Colonic mucosa (tissue), 4 donors: ENCODE measurements at places on chromosomes 1 and 21.

DNA sequence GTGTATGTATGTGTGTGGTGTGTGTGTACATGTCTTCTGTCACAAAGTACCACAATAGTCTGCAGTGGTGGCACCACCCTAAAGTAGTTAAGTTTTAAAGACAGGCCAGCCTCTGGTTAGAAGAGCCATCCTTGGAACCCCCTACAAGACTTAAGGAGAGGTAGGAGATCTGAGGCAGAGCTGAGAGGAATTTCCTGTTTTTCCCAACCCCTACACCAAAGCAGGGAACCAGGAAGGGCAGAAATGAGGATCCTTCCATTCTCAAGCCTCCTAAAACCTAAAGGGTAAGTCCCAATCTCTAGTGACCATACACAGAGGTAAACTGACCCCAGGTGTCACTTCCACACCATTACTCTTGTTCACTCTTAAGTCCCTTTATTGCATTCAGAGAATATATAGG lies 11.1 kb downstream of the PEA15 start:
- peaks cover 11% of the 10 kb centered on the region for H3K36me3 ChIP-seq
- H3K4me3 ChIP-seq = no peak overlapping the region
- no peak for DNase-seq

DNA sequence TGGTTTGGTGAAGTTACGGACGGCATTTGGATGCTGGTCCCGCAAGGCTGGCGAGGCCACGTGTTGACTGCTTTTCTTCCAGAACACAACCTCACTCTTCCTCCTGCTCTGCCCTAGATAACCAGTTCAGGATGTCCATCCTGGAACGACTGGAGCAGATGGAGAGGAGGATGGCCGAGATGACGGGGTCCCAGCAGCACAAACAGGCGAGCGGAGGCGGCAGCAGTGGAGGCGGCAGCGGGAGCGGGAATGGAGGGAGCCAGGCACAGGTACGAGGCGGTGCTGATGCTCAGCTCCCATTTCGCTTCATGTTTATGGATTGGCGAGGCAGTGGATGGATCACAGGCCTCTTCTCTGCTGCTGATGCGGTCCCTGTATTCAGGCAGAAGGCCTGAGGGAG lies 38.8 kb upstream of the VAMP3 start:
- no peak for DNase-seq
- no peak overlapping the region for H3K4me3 ChIP-seq
- H3K36me3 ChIP-seq = no peaks in the 10 kb centered on the region
- H3K4me1 ChIP-seq = no peaks in the 10 kb centered on the region
- H3K27me3 ChIP-seq = no peaks in the 10 kb centered on the region

GRCh38 chr1:202659541-202659940 lies 50.7 kb downstream of the SYT2 start:
- H3K4me3 ChIP-seq = no peak overlapping the region
- no peaks in the 10 kb centered on the region for H3K4me1 ChIP-seq
- no peak overlapping the region for H3K27ac ChIP-seq
- H3K27me3 ChIP-seq = no peaks in the 10 kb centered on the region

GRCh38 chr1:89332461-89332860 lies 31.4 kb upstream of the GBP6 start:
- no peaks in the 10 kb centered on the region for H3K4me1 ChIP-seq
- H3K27ac ChIP-seq = no peak overlapping the region
- no peak for DNase-seq
- no peak overlapping the region for H3K4me3 ChIP-seq
- no peaks in the 10 kb centered on the region for H3K27me3 ChIP-seq
- H3K36me3 ChIP-seq = no peaks in the 10 kb centered on the region
